Stimulated activated CD4-positive, alpha-beta T cell treated with anti-CD3 and anti-CD28 coated beads, Interleukin-1b, Interleukin-23, amount 100 ng/mL, for 1 hour (primary cell): ENCODE measurements at places on chromosomes 5 and 9.

DNA sequence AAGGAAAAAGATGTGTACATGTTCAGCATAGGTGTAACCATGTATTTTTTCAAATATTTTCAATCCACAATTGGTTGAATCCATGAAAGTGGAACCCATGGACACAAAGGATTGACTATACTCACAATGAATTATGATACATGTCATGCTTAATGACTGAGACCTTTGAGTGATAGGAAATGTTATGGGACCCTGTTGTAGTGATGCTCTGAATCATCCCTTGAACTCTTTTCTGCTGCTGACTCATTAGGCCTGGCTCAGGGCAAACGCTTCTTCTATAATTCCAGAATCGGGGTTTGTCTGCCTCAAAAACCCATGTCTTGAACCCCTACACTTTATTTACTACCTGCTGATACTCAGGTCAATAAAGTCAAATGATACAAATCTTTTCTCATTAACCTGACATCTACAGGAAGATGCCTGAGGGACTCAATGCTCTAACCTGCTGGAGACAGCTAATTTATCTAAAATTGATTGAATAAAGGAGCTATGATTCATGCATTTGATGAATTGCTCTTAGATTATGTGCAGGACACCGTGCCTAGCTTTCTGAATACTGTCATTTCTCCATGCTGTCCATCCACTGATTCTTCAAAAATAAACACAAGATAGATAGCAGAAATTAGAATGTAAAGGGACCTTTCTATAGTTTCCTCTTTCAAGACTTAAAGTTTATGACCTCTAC, 260.1 kb downstream of the PRELID2 start:
- DNase-seq: no peak

DNA sequence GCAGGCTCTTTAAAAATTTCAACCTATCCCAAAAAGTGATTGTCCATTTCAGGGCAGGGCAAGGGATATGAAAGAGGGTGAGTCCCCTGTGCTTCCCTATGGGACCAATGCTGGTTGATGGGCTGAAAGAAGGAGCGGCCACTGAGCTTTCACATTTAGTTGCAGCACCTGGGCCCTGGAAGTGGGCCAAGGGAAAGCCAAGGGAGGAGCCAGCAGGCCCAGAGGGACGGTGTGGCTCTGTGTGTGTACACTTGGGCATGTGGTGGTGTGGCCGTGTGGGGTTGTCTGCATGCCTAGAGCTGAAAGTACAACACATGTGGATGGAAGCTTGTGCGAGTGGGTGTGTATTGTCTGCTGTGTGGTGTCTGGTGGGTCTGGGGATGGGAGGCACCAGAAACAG, 14.0 kb upstream of the PSMD5 start:
- no peak for DNase-seq

DNA sequence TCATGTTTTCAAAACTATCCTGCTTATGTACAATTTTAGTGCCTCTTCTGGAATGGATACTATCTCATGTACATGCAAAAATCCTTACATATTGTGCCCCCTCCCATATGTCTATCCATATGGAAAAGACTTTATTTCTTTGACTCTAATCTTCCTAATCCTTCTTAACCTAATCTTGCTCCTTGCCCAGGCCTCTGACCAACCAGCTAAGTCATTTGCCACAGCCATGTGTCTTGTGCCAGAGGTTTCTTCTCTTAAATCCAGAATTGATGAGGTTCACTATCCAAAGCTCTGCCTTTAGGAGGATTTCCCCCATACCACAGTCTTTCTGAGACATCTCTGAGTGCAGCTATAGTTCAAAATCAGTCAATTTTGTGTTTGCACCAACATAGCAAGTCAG, 68.9 kb upstream of the RNF180 start:
- no peak for DNase-seq

GRCh38 chr5:146009020-146009419, 72.6 kb downstream of the SH3RF2 start:
- no peak for DNase-seq

GRCh38 chr5:40374853-40375252, 304.9 kb upstream of the PTGER4 start:
- DNase-seq: no peak
